Thoracic aorta (tissue), 2 donors: ENCODE measurements at places on chromosomes 6 and 20. TPM values are rescaled to one million over a fixed set of nuclear protein-coding genes. Genes with fewer than 3 reads are reported as not detected.

DNA sequence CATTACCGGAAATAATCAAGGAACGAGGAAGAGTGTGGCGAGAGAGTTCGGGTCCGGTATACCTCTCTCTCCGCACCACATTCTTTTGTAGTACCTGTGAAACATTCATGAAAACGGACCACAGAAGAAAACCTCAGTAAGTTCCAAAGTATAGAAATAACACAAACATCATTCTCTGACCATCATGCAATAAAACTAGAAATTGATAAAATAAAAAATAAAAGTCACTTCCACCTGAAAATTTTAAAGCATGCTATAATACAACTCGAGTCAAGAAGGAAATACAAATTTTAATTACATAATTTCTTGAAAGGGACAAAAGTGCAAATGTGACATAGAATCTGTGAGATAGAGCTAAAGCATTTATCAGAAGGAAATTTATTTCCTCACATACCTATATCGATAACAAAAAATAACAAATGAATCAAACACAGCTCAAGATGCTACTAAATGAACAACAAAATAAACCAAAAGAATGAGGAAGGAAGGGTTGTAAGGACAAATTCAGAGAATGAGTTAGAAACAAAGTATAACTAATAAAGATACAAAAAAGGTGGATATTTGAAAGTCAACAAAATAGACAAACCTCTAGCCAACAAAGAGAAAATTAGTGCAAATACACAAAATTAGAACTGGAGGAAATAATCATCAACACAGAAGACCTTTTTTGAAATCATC is 84.2 kb downstream of the TRIM27 start:
- no peak for DNase-seq

The LHFPL5 gene
- total RNA-seq = not detected

GRCh38 chr6:18792866-18793265 is 405.7 kb downstream of the RNF144B start:
- no peak for DNase-seq

The TREML1 gene
- total RNA-seq = 0.56 TPM

- no peak for DNase-seq
These were observed 209.0 kb downstream of the TTLL2 start for GRCh38 chr6:167533851-167534250.

The FAM83C gene
- not detected for total RNA-seq

DNA sequence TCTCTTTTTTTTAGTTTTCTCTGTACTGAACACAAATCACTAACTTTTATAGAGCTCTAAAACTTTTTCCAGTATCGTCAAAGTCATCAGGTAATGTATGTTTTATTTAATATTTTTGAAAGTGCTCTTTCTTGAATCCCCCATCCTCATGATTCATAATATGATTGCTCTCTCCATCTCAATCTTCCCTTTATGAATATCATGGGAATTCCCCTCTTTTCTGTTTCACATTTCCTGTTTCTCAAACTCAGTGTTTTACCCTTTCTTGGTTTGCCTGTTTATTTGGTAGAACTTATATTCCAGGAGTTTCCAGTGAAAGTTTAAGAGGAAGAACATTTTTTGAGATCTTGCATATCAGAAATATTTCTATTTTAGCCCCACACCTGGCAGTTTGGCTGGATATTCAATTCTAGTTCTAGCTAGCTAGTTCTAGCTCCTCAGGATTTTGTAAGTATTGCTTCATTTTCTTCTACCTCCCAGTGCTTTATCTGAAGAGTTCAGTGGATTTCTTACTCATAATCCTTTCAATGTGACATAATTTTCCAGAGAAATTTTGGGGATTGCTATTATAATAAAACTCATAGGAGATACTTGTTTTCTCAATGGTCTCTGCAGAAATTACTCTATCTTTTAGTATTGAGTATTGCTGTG is 6.1 kb upstream of the C6orf58 start:
- no peak for DNase-seq

- DNase-seq = no peak
These were observed 1447.6 kb downstream of the GRIK2 start for GRCh38 chr6:102841060-102841459.

- no peak for DNase-seq
These were observed 58.6 kb upstream of the ZNF217 start for GRCh38 chr20:53652090-53652858.

GRCh38 chr6:129251669-129252376 is 368.9 kb downstream of the LAMA2 start:
- no peak for DNase-seq

The ZNF341 gene
- total RNA-seq = 2.3 TPM

DNA sequence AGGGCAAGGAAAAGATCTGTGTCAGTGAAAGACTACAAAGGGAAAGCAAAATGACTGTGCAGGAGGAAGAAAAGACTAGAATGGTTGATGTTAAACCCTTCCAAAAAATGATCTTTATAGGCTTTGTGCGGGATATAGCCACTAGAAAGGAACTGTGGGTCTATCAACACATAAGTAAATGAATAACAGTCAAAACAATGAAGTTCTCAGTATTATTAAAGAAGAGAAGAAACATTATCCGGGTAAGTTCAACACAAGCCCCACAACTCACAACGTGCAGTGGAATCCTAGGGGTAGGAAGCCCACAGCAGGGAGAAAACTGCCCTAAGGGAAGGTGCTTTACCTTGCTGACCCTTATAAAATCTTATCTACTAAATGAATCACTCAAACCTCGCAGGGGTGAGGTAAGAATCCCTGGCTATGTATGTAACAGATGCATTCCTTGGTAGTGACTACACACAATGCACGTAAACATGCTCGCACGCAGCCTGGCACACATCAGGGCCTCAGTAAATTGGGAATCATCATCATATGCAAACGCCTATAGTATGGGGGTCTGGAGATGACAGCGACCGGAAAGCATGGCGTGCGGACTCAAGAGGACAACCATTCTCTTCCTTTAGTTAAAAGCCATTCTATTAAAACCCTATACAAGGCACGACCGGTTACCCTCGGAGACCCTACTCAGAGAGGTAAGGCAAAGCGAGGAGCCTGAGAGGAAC is 11.3 kb downstream of the TFAP2A start:
- no peak for DNase-seq
